Lower lobe of right lung (tissue), 2 donors: ENCODE measurements at places on chromosomes 3 and 15.

DNA sequence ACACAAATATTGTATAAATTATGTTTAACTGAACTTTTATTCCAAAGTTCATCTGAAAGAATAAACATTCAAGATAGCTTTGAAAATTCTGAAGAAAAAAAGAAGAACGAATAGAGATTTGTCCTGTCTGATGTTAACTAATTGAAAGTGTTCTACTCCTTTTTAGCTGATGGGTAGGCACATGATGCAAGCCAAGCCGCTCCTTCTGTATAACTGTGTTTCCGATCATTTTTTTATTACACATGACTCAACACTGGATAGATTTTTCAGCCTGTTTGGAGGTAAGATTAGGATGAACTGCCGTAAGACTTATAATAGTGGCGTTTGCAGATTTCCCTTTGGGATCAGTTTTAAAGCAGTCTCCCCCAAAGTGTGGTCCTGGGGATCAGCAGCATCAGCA is 19.0 kb downstream of the NSUN3 start:
- no peak for DNase-seq

DNA sequence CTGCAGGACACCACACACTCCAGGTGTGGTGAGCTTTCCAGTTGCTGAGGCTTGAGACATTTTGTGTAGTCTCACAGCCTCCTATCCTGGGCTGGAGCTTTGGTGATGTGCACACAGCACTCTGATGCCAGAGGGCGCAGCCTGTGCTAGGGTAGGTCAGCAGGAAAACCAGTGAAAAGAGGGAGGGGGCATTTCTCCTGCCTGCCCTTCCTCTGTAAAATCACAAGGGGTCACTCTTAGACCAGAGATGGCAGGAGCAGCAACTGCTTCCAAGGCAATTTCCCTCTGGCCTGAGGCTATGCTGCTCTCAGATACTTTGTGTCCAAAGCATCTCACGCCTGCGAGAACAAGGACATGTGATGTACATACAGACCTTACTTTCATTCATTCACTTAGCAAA is 16.5 kb upstream of the MUSTN1 start:
- no peak for DNase-seq

DNA sequence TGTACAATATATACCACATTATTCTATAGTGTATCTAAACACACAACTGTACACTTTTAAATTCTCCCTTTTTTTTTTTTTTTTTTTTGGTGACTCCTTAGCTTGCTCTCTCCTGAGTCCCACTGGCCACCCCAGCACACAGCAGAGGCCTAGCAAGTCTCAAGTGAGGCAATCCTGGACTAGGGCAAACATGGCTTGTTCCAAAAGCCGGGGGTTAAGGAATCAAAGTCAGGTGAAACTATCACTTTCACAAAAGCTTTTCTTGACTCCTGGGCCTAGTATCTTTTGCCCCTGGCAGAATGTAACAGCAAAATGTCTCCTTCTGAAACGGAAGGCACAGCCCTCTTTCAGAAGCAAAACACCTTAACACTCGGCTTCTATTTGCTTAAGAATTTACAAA is 5.8 kb downstream of the EOMES start:
- no peak for DNase-seq

DNA sequence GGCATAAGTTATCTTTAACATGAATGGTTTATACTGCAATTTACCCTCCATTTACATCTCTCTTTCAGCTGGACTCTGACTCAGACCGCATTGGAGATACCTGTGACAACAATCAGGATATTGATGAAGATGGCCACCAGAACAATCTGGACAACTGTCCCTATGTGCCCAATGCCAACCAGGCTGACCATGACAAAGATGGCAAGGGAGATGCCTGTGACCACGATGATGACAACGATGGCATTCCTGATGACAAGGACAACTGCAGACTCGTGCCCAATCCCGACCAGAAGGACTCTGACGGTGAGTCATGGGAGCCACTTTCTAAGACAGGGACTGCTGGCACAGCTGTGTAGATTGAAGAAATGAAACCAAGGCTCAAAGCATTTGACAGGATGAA is 11.6 kb downstream of the THBS1 start:
- no peak for DNase-seq

- no peak for DNase-seq
Observed at GRCh38 chr3:46096336-46096735, 69.1 kb upstream of the XCR1 start.

DNA sequence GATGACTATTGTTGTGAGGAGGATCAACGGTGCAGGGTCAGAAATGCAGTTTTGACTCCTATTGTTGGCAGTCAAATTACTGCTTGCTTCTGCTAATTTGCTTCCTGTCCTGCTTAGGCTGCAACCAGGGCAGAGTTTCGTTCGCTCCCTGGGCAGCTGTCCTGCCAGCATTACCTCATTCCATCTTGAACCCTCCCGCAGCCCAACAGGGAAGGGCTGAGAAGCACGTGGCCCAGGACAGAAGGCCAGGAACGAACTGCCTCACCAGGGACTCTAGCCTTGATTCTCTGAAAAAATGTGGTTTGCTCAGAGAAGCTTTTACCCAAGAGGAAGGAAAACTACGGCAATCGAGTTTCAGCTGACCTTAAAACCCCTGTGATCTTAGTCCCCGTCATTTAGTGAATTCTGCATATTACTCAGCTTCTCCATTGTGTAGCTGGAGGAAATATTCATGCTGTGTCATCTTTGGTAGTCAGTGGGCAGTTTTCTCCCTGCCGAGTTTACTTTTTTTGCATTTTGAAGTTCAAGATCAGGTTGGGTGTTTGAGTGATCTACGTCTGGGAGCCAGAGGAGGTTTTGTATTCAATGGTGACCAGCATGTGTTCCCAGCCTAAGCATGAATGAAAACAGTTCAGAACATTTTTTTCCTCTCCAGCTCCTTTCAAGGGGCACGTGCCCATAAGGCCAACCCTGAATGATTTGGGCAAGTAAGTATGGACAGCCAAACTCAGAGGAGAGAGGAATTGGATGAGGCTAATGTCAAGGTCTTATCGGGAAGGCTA is 23.0 kb downstream of the TLNRD1 start:
- peak; percentile 81 for DNase-seq

DNA sequence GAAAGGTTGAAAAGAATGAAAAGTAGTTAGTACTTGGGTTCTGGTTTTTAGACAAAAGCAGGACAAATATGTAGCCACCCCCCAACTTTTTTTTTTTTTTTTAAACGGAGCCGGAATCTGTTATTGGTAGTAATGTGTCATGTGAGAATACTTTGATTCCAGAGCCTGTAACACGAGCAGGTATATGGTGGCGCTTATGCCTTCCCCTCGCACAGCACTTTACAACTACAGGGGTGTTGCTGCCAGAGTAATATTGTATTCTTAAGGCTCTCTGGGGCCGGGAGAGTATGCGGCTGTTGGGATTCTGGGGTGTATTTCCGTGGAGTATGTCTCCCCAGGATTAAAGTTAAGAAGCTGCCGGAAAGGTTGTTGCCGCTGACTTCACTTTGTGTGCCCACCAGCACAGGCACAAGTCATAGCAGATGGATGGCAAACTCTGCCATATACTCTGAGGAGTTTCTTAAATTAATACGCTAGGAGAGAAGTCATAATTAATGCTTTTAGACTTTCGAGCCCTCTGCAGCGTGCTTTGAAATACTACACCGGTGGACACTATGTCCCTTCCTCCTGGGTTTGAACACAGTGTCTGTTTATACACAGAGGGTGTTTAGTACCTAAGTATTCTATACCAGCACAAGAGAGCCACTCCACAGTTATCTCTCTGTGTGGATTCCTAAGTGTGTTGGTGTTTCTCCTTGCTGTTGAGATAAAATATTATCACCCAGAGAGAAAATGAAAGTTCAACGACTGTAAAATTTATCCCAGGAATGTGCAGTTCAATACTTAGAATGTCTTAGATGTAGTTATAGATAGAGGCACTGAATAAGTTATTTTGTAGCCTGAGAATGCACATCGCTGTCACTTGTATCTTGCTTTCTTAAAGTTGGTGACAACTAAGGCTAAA is 1.4 kb downstream of the MBNL1 start:
- peak; percentile 42 for DNase-seq

- no peak for DNase-seq
Observed at GRCh38 chr3:176961916-176962315, 235.4 kb downstream of the TBL1XR1 start.

GRCh38 chr3:186691676-186692075 is 25.5 kb upstream of the KNG1 start:
- no peak for DNase-seq

DNA sequence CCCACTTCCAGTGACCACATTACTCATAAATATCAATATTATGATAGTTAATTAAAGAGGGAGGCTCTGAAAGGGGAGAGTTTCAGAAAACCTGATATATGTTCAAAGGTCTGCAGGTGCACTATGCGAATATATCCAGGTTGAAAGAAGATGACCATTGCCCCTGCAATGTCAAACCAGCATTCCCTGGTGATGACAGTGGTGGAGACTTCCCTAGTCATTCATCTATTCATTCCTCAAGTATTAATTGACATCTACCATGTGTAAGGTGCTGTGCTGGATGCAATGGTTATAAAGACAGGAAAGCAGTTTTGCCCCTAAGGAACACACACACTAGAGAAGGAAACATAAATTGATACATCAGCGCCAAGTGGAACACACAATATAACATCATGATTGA is 588.3 kb upstream of the KCNMB2 start:
- DNase-seq: no peak

GRCh38 chr3:126961191-126961790 is 21.6 kb upstream of the PLXNA1 start:
- peak; percentile 70 for DNase-seq

DNA sequence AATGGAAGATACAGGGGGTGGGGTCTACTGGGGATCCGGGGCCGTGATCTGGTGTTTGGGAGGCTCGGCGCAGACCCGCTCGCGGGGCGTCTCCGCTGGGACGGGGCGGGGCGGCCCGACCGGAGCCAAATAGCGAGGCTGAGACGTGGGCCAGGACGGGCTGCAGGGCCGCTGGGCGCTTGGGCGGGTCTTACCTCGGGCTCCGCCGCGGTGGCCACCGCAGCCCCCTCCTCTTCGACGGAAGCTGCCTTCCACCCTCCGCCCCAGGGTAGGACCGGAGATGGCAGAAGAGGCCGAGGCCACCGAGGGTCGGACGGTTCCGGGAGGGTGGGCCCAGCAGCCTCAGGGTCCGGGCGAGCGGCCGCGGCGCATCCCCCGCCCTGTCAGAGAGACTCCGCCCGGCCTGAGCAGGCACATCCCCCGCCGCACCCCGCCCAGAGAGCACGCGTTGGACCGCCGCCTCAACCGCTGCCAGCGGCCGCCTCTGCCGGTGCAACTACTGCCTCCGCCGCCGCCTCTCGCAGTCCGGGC is 399 bp downstream of the MYO9A start:
- DNase-seq: peak; percentile 91

- DNase-seq: peak; percentile 65
Observed at GRCh38 chr3:122021811-122022401, at the start of gene ILDR1. Gene ILDR1, minus strand, starts transcription at chr3:122022247. Its CDS starts 170 bp downstream, at chr3:122022077.

GRCh38 chr3:42635111-42635510 is 18.4 kb upstream of the ZBTB47 start:
- no peak for DNase-seq

GRCh38 chr15:71654720-71655174 is 155.6 kb upstream of the NR2E3 start:
- DNase-seq: no peak

- DNase-seq: no peak
Observed at GRCh38 chr3:4387210-4388204, 79.6 kb downstream of the SUMF1 start.

DNA sequence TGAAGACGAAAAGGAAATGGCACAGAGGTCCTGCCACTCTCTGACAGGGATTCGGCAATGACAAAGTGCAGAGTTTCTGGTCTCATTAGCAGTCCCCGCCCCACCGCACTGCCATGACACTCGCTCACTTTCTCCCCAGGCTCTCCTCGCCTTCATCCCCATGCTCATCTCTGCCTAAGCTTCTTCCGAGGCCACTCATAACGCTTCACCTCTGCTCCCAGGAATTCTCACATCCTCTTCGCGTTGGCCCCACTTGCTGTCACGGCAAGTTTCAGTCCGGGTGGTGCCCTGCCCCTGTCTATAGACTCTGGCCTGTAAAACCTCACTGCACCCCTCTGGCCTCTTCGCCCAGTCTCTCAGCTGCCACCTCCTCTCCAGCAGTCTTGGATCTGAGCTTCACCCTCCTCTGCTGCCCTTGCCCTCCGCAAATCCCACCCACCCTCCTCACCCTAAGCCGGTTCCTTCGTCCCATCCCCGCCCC is 654 bp downstream of the RUBCN start:
- DNase-seq: no peak

- DNase-seq: no peak
Observed at GRCh38 chr3:123376451-123377242, 72.2 kb downstream of the ADCY5 start.

- no peak for DNase-seq
Observed at GRCh38 chr3:37323494-37323893, 149.1 kb upstream of the LRRFIP2 start.

DNA sequence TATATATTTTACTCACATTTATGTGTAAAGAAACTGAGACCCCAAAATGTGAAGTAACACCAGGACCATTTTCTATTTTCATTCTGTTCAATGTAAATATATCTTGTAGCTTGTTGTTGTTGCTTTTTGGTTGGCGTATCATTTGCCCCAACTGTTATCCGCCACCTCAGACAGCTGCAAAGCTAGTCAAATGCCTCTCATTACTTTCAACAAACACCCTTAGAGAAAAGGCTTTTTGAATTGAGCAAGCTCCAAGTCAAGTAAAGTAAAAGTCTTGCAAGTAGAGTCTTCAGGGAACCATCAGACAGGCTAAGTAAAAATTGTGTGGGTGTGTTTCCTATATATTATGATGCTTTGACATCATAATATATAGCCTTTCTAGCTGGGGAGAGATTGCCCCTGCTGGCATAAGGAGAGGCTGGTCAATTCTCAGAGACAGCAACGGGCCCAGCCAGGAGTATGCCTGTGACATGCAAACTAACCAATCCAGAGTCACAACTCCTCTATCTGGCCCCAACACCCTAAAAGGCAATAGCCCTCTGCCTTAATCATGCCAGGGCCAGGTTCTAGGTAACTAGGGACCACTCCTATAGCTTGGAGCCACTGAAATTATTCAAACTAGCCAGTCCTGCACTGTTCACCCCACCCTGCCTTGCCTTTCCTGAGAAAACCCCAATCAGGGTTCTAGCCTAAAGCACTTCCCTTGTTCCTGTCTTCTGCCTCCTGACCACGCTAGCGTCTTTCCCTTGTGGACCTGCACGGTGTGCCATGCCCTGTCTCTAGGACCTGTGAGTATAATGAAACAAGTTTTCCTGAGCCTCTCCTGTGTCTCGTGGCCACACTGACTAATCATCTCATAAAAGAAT is 75.6 kb downstream of the RAD18 start:
- no peak for DNase-seq
